ENCODE measurements at places on chromosomes 2 and 18.

- no peak for DNase-seq
- H3K27me3 ChIP-seq = no peaks in the 10 kb centered on the region
- H3K4me1 ChIP-seq = no peaks in the 10 kb centered on the region
- no peak overlapping the region for H3K27ac ChIP-seq
- no peaks in the 10 kb centered on the region for H3K36me3 ChIP-seq
- no peak overlapping the region for H3K4me3 ChIP-seq
These were observed 26.0 kb downstream of the STK25 start for GRCh38 chr2:241482126-241482955.

DNA sequence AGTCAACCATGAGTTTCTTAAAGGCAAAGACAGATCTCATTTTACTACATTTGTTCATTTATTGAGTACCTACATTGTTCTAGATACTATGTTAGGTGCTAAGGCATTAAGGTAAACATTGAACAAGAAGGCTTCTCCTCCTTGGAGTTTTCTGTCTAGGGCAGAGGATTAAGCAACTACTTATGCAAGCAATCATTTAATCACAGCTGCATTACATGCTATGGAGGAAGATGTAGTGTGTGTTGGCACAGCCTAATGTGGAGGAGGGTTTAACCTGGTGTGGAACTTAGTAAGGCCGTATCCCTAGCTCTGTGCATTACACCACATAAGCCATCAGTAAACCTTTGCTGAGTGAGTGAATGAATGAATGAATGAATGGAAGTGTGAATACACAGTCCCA, 106.5 kb upstream of the MAP3K20 start:
- H3K27ac ChIP-seq = no peak overlapping the region
- DNase-seq = no peak
- H3K4me3 ChIP-seq = no peak overlapping the region
- H3K36me3 ChIP-seq = no peaks in the 10 kb centered on the region

- H3K27me3 ChIP-seq = no peaks in the 10 kb centered on the region
- no peak overlapping the region for H3K27ac ChIP-seq
- DNase-seq = no peak
- no peaks in the 10 kb centered on the region for H3K4me1 ChIP-seq
These were observed 285.4 kb downstream of the ZNF516 start for GRCh38 chr18:76209597-76209996.

DNA sequence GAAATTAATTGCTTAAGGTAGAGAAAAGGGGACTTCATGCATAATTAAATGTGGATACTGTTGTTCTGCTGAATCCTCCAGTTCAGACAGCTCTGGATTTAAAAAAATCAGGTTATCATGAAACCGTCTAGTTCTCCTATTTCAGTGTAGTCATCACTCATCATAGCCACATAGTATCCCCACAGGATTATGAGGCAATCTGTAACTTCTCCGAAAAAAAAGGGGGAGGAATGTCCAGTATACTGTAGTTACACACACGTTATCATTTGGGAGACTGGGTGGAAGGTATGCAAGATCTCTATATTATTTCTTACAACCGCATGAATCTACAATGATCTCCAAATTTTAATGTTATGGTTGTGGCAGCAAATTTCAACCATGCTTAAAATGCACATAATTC, 114.0 kb downstream of the HIBCH start:
- H3K36me3 ChIP-seq = no peaks in the 10 kb centered on the region
- H3K4me1 ChIP-seq = no peaks in the 10 kb centered on the region

- no peaks in the 10 kb centered on the region for H3K27me3 ChIP-seq
- H3K27ac ChIP-seq = no peak overlapping the region
- H3K36me3 ChIP-seq = no peaks in the 10 kb centered on the region
- DNase-seq = no peak
These were observed 2.5 kb downstream of the COL3A1 start for GRCh38 chr2:188976545-188977268.

Data from iPS DF 6.9 (cell line).